ENCODE measurements at places on chromosomes 1 and 21. TPM values are rescaled to one million over a fixed set of nuclear protein-coding genes. Genes with fewer than 3 reads are reported as not detected.

DNA sequence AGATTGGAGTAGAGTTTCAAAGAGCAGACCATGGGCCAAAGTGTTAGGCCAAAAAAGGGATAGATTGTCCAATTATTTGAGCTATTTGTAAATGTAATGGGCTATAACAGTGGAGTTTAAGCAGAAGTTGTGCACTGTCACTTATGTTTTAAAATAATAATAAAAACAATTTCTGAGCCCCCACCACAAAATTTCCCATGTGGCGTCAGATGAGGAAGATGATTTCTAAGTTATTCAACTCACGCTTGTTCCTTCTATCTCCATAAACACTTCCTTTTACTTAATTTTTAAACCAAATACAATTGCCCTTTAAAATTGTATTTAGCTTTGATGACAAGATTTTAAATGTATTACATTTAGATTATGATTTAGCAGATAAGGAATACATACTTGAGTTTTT lies 330.0 kb downstream of the PTPRC start:
- DNase-seq = no peak

GRCh38 chr1:229950908-229951307 lies 116.1 kb upstream of the GALNT2 start:
- DNase-seq = no peak

HAX1 gene
- total RNA-seq = 392 TPM

DNA sequence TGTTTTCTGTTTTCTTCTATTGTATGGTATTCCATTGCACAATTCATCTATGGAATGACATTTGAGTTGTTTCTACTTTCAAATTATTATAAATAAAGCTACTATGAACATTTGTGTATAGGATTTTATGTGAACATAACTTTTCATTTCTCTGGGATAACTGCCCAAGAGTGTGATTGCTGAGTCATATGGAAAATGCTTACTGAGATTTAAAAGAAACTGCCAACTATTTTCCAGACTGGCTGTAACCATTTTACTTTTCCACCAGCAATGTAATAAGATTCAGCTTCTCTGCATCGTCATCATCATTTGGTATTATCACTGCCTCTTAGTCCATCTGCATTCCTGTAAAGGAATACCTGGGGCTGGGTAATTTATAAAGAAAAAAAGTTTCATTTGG lies 779.6 kb upstream of the PRMT6 start:
- DNase-seq = no peak

DNA sequence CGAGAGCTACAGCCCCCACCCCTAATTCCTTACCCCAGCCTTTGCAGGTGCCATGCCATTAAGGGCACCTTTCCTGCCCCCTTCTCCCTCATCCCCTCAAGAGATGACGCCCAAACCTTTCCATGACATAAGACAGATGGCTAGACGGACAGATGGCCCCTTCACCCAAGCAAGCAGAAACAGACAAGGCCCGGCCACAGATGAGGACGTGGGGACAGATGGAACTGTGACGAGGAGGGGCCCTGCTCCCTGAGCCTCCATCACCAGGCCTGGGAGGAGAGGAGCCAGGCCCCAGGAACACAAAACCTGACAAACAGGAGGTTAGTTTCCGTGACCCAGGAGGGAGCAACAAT lies 24.7 kb upstream of the PEF1 start:
- DNase-seq = no peak

- no peak for DNase-seq
These were observed 2.0 kb upstream of the CDC7 start for GRCh38 chr1:91498498-91499245.

DNA sequence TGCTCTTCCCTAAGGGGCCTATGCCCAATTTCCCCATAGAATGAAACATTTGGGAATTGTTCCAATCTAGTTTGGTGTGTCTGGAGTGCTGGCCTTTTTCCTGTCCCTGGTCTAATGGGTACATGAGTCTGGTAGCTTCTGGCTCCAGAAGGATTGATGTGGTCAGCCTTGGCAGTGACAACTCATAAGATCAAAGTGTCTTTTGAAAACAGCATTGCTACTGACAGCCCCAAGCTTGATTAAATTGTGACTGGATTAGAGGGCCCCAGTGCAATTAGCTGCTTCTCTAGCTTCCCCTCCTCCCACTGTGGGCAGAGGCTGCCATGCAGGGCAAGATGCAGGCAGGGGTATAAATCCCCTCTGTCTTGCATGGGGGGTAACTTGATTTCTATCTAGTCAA lies 130.9 kb downstream of the UCK2 start:
- no peak for DNase-seq

- no peak for DNase-seq
These were observed 552 bp downstream of the UBR4 start for GRCh38 chr1:19209439-19209989.

LCE1F gene
- not detected for total RNA-seq

SAMD13 gene
- total RNA-seq = 9.6 TPM

GRCh38 chr1:205066141-205066818 lies 18.0 kb downstream of the TMEM81 start:
- DNase-seq = peak; percentile 9

DNA sequence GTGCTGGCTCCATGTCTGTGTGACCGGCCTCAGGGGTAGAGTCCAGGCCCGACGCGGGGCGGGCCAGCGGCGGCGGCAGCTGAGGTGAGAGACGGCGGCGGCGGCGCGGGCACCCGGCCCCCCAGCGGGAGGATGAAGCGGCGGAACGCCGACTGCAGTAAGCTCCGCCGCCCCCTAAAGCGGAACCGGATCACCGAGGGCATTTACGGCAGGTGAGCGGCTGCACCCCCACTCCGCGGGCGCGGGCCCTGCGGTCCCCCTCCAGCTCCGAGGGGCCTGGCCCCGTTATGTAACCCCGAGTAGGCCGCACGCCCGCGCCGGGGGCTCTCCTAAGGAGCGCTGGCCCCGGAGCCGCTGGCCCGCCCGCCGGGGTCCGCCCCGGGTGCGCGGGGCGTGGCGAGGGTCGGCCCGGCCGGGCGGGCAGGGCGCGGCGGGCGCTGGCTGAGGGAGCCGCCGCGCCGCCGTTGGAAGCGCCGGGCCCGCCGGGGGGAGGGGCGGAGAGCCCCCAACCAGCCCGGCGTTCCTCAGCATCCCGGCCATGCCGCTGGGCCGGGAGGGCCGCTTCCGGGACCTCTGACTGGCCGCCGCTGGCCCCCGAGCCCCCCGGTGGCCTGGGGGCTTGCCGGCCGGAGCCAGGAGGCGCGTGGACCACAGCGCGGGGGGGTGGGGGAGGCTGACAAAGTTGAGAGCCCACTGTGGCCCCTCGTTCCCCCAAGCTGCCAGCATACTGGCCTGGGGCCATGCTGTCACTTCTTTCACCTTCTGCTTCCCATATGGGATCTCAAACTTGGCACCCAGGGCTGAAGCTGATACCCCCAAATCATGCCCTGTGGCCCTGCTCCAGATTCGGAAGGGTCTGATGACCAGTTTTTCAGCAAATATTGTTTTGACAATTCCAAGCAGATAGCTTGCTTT lies 527 bp downstream of the MACO1 start:
- DNase-seq = no peak

PTPN22 gene
- not detected for total RNA-seq

DNA sequence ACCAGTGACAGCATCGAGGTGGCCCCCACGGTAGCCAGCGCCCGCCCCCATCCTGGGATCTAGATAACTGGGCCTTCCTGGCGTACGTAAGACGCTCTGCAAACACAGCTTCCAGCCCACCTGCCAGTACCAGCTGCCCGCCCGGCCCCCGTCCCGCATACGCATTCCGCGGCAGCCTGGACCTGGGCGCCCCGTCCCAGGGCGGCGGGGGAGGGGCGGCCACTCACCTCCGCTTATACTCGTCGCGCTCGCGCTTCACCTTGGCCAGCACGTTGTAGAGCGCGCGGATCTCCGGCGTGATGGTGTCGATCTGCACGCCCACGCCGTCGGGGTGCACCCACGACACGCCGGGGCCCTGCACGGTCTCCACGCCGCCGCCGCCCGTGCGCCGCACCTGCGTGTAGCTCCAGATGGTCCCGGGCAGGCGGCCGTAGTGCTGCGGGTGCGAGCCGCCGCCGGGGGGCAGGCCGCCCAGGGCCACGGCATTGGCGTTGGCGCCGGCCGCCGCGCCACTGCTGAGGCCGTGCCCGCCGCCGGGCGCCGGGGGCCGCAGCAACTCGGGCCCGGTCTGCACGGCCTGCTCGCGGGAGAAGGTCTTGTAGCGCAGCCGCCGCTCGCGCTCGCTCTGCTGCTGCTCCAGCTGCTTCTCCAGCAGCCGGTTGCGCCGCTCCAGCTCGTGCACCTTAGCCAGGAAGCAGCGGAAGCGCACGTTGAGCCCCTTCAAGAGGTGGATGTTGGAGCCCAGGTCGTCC lies 859 bp downstream of the IFFO2 start:
- no peak for DNase-seq

DNA sequence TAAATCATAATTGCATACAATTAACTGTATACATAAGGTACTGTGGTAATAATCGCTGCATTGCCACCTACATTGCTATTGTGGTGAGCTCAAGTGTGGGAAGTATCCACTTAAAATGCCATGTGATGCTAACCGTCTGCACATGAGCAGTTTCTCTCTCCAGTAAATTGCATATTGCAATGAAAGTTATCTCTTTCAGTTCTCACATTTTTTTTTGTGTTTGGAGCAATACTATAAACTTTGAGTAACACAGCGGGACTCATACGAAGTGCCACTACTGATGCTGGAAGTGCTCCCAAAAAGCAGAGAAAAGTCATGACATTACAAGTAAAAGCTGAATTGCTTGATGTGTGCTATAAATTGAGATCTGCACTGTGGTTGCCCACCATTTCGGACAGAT lies 38.5 kb downstream of the DISC1 start:
- no peak for DNase-seq

- no peak for DNase-seq
These were observed 2.1 kb downstream of the RORC start for GRCh38 chr1:151829352-151830046.

HLX gene
- total RNA-seq = 0.42 TPM

DNA sequence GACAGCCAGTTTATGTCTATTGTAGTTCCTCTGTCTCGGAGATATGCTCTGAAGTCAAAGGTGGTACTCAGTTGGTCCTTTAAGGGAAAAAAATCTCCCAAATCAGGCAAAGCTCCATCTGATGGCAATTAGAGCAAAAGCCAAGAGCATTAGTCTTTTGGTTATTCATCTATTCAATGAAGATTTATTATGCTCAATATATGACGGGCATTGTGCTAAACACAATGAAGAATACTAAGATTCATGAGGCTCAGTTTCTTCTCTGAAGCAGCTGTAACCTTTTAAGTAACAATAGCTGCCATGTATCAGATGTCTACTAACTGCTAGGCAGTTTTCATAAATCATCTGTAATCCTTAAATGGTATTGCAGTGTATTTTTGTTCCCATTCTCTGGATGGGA lies 47.6 kb upstream of the MROH9 start:
- no peak for DNase-seq

DNA sequence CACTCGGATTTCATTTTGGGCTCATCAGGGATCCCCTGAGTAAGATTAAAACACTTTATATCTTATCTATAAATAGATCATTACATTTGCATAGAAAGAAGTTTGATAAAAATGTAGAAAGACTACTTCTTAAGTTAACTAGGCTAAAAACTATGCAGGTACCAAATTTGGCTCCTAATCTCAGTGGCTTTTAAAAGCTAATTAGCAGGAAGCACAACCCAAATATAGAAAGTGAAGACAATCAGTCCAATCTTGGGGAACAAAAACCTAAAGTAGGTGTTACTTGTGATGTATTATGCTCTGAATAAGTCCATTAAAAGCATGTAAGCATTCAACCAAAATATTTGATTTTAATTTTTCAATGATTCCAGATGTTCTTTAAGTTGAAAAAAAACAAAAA lies 35.4 kb downstream of the SMYD3 start:
- no peak for DNase-seq

GRCh38 chr1:8765198-8765597 lies 52.2 kb downstream of the RERE start:
- no peak for DNase-seq

GRCh38 chr1:21914880-21915640 lies 22.1 kb downstream of the HSPG2 start:
- DNase-seq = peak; percentile 32

DNA sequence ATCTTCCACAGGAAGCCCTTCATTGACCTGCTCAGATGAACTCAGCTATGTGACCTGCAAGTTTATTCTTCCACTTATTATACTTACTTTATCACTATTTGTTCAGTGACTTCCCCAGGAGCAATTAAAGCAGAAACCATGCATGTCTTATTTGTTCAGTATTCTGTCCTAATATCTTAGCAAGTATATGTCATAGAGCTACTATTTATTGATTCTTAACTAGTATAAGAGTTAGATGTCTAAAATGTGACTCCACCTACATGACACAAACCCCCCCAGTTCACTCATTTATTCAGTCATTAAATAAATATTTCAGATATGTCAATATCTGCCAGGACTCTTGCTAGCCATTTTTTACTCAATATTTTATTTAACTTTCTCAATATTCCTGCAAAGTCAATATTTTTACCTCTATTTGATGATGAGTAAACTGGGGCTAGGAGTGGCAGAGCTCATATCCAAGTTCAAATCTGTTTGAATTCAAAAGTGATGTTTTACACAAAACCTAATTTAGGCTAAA lies 469.0 kb upstream of the USP24 start:
- DNase-seq = no peak

GRCh38 chr21:44984792-44985440 lies 45.1 kb downstream of the SLX9 start:
- no peak for DNase-seq

DNA sequence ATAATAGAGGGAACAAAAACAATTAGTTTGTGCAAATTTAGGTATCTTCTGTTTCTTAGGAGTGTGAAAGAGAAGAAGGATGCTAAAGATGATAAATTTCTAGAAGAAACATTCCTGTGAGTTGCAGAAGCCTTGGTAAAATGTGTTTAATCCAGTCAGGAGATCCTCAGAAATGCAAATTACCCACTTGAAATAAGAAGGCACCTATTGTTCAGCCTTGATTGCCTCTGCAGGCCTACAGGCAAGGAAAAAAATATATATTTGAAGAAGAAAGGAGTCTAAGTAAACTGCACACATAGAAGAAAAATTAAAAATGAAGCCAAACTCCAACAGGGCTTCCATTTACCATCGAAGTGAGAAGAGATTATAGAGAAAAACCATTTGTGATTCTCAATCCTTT lies 51.0 kb upstream of the LHX8 start:
- no peak for DNase-seq

GRCh38 chr1:87150143-87150542 lies 178.5 kb upstream of the LMO4 start:
- DNase-seq = no peak

DNA sequence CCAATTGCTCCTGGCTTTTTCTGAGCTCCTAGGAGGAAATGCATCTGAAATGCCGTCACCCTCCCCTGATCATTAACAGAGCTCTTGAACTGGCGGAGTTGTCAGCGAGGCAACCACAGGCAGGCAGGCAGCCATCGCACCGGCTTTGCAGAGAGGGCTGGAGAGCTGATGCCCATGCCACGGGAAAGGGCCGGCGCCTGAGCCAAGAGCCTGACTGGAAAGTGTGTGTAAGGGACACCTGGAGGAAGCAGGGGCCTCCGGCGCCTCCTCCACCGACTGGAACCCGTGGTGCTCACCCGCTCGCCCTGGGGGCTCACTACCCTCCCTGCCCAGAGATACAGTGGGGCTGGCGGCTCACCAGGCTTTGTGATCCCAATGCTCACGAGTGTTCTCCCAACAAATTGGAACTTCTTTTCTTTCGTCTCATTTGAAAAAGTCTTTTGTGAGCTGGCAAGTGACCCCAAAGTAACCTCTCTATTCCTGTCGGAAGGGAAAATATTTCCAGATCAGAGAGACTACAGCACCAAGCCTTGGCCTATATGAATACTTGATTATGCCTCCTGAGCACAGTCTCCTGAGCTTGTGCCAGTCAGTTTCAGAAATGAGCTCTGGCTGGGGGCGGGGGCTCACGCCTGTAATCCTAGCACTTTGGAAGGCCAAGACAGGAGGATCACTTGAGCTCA lies 97.7 kb upstream of the SLC25A33 start:
- DNase-seq = no peak

GRCh38 chr21:29857150-29857549 lies 82.6 kb downstream of the GRIK1 start:
- no peak for DNase-seq
